Activated CD8-positive, alpha-beta memory T cell treated with anti-CD3 and anti-CD28 coated beads for 1 hour (primary cell): ENCODE measurements at places on chromosomes 2 and 18.

GRCh38 chr18:59268127-59268720 is 5.0 kb downstream of the RAX start:
- DNase-seq = no peak

- no peak for DNase-seq
These were observed 33.6 kb upstream of the ROCK2 start for GRCh38 chr2:11377928-11378545.

- no peak for DNase-seq
These were observed 37.2 kb upstream of the NEMP2 start for GRCh38 chr2:190571686-190572085.

GRCh38 chr2:1487758-1488157 is 74.5 kb downstream of the TPO start:
- no peak for DNase-seq

- DNase-seq = no peak
These were observed 50.8 kb downstream of the TRABD2A start for GRCh38 chr2:84830095-84830494.

- DNase-seq = no peak
These were observed 329.3 kb downstream of the ETAA1 start for GRCh38 chr2:67726416-67726815.

DNA sequence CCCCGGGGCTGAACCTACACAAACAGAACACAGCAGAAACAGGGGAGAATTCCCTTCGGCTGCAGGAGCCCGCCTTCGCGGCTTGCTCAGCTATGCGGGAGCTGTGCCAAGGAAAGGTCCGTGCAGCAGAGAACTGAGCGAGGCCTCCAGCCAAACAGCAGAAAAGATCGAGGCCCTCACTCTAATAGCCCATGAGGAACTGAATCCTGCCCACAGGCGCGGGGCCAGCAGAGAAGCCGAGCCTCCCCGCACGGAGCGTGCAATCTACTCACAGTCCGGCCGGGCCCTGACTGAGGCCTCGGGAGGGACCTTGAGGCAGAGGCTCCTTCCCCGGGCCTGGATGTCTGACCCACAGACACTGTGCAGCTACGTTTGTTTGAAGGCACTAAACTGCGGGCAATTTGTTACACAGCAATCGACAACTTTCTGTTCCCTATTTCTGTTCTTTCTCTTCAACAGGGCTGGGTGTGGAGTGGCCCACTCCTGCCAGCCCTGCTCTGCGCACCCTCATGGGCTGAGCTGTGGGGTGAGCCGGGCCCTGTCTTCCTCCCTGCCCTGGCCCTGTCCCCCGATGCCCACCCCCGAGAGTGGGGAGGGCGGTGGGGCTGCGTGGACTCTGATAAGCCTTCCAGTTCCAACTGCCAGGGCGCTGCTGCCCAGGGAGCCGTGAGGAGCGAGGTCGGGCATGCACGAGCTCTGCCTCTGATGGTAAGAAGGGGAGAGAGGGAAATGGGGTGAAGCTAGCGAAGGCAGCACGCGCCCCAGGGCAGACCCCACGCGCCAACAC is 13.7 kb downstream of the HES6 start:
- DNase-seq = no peak

- DNase-seq = no peak
These were observed 137.8 kb upstream of the GYPC start for GRCh38 chr2:126518196-126518595.

DNA sequence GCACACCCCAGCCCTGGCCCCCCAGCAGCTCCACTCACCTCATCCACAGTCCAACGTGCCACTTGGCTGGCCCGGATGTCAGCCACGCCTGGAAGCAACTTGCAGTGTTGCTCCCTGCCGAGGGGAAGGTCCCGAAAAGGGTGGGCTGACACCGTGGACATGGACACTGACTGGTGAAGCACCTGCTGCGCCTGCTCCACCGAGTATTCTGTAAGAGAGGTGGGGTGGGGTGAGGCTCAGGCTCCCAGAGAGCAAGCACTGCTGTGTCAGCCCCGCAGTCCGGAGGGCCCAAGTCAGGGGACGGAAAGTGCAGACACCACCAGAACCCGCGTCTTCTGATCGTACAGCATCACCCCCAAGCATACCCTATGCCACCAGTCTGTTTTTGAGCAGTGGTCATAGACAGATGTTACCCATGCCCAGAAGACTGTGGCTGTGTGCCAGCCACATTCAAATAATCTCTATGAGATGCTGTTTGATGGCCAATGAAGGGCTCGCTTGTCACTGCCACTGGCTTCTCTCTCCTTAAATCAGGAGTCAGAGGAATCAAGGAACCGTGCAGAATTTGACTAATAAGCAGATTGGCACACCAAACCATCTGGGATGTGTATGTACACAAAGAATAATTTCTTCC is 74.2 kb upstream of the TMEM200C start:
- DNase-seq = no peak

GRCh38 chr2:80519121-80519643 is 214.6 kb upstream of the LRRTM1 start:
- DNase-seq = no peak

DNA sequence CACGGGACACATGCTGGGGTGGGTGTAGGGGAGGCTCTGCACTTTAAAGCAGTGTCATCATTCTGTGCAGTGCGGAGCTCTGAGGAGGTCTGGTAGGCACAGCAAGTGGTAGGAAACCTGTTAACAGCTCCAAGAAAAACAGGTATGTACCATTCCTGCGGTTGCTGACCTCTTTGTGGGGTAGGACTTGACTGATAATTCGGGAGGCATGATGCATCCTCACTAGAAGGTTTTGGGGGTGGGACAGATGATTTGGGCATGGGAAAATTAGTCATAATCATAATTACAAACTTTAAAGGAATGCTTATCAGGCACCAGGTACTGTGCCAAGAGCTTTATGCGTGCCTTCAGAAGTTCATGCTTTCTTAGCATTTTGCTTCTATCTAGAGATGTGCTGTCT is 9.7 kb downstream of the DOK1 start:
- DNase-seq = no peak

- no peak for DNase-seq
These were observed 38.0 kb downstream of the PPP3R1 start for GRCh38 chr2:68214381-68214780.

DNA sequence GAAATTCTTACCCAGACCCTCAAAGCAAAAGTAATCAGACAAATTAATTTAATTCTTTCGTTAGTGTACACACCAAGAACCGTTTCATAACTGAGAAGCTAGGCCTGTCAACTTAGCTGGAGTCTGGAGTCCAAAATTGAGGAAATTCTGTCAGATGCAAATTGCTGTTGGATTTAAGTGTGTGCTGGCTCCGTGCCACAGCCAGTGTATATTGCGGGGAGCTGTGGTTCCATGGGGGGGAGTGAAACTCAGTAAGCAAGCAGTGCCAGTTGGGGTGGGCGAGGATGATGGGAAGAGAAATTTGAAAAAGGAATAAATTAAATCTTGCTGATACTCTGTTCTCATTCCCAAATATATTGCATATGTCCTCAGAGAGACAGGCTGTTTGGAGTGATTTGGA is 4.0 kb downstream of the ARPC2 start:
- no peak for DNase-seq

DNA sequence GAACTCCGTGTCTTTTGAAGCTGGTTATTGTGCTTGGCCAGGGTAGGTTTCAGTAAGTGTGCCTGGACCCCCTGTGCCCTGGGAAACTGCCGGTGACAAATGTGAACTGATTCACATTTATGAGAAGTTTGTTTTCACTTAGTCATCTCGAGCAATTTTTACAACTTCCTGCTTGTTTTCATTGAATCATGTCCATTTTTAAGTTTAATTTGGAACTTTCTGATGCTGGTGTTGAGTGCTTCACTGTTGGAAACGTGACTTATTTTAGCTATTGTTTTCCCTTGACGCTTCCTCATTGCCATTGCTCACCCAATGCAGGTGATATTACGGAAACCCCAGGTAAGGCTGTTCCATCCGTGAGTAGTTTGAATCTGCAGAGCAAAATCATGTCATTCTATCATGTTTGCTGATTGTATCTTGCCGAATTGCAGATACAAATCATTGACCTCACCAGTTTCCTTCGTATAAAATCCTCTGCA is 97.2 kb downstream of the RTN4 start:
- DNase-seq = no peak

GRCh38 chr2:45026924-45027450 is 17.7 kb upstream of the SIX2 start:
- DNase-seq = no peak

- no peak for DNase-seq
These were observed 234.9 kb downstream of the SOCS6 start for GRCh38 chr18:70523792-70524182.

DNA sequence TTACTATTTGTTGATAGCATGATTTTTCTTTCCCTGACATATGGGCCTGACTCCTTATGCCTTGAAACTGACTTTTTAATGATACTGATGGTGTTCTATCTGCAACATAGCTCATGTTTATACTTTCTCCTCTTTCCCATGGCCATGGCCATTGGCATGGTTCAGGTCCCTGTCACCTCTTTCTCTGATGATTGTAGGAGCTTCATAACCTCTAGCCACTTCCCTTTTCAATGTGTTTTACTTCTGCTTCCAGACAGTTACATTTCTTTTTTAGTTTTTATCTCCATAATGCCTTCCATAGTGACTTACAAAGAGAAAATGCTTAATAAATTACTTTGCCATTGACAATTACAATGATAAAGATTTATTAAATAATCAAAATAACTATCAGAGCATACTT is 177.9 kb upstream of the SETBP1 start:
- no peak for DNase-seq

DNA sequence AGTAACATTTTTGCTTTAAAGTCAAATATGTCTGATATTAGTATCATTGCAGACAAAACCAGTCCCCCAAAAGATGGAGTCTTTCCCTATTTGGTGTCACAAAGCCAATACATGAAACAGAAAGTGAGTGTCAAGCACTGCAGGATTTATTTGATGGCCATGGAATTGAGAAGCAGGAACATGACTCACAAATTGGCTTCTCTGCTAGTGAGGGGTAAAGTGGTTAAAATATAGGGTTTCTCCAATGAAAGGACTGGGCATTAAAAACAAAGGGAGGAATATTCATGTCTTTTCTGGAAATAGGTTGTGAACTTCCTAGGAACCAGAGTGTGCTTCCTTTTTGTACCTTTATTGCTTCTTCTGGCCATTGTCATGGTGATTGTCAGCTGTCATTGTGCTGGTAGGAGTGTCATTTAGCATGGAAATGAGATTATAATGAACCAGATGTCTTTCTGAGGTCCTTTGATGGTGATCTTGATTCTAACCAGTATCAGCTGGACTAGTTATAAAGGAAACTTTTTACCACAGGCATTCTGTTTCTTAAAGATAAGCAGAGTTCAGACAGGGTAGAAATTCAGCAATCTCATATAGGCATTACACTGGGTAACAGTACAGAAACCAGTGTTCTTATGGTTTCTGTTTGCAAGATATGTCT is 4.1 kb downstream of the REG1B start:
- DNase-seq = no peak

- DNase-seq = no peak
These were observed 320.2 kb upstream of the UBE2E3 start for GRCh38 chr2:180660207-180660606.

GRCh38 chr2:239180526-239181073 is 220.2 kb downstream of the HDAC4 start:
- no peak for DNase-seq

GRCh38 chr18:66749481-66750035 is 145.7 kb upstream of the CDH19 start:
- no peak for DNase-seq

GRCh38 chr2:23478087-23478932 is 93.3 kb downstream of the KLHL29 start:
- no peak for DNase-seq

DNA sequence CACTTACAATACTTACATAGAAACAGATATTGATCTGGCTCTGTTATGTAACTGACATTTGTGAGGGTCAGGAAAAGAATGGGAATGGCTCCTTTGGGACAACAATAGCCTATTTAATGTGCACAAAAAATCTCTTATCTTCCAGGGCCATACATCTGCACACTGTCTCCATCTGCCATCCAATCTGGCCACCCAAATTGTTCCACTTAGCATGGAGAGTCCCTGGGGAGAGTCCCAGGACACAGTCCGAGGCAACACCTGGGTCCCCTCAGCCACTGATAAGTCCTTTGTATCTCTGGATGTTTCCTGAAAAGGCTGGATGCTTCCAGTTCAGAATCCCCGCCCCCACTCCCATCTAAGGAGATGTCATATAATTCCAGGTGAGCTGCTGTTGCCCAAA is 274.2 kb upstream of the NCKAP5 start:
- DNase-seq = no peak

GRCh38 chr2:207991944-207992343 is 33.4 kb downstream of the PLEKHM3 start:
- DNase-seq = no peak

DNA sequence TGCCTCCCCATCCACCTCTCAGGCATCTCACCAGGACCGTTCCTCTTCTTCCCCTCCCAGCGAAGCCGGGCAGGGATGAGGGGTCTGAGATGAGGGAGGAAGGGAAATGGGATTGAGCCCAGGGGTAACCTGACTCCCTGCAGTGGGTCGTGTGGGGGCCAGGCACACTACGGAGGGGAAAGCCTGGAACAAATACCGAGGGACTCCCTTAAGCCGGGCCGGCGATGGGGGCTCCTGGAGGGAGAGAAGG is 250 bp upstream of the SPEG start:
- DNase-seq = no peak

DNA sequence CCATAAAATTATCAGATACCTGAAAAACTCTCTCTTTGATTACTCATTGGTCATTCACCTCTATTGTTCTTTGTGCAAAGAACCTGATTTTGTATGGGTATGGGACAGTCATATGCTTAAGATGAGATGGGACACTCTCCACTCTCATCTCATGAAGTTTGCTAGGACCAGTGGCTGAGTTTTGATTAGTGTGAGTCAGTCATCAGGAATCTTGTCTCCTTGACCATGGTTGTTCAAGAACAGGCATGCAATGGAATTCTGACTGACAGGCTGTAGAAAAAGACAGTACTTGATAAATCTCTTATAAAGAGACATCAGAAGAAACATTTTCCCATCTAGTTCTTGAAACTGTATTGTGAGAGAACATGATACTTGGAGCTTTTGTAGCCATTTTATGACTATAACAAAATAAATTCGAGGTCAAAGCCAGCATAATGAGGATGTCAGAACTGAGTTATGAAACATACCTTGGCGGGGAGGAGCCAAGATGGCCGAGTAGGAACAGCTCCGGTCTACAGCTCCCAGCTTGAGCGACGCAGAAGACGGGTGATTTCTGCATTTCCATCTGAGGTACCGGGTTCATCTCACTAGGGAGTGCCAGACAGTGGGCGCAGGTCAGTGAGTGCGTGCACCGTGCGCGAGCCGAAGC is 367.0 kb downstream of the NR4A2 start:
- DNase-seq = no peak

GRCh38 chr18:68937029-68937599 is 139.2 kb downstream of the CCDC102B start:
- DNase-seq = no peak

GRCh38 chr2:104866883-104867812 is 13.2 kb downstream of the POU3F3 start:
- no peak for DNase-seq

- no peak for DNase-seq
These were observed 56.0 kb upstream of the SLC14A2 start for GRCh38 chr18:45559258-45559657.

DNA sequence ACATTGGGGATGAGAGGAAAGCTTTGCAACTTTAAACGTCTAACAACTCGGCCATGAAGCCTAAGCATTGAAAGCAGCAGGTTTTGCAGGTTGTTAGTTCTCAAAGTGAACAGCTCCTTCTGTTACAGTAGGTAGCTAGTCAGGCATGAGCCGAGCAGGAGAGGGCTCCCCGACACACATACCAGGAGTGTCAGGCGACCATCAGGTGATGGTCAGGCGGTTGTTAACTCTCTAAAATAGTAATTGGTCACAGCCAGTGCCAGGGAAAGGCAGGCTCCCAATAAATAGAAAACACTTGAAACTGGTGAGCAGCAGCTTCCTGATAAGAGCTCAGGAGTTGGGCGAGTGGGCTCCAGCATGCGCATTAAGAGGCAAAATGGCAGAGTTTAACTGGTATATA is 53.5 kb upstream of the DAPL1 start:
- DNase-seq = no peak
